ENCODE measurements at places on chromosomes 5 and 9. TPM values are rescaled to one million over a fixed set of nuclear protein-coding genes. Genes with fewer than 3 reads are reported as not detected.

Gene FAM151B
- total RNA-seq = 0.45 TPM

Gene SPINK6
- total RNA-seq = not detected

GRCh38 chr5:141512911-141513626, 24.2 kb downstream of the PCDHGC5 start:
- no peak for DNase-seq

GRCh38 chr5:175814691-175815090, 56.7 kb upstream of the CPLX2 start:
- DNase-seq = no peak

GRCh38 chr5:15604986-15605385, 105.0 kb downstream of the FBXL7 start:
- DNase-seq = no peak

Gene LHX6
- not detected for total RNA-seq

GRCh38 chr9:115456515-115456914, 338.6 kb upstream of the TNC start:
- no peak for DNase-seq

GRCh38 chr9:125509476-125509875, 197.5 kb downstream of the MAPKAP1 start:
- no peak for DNase-seq

GRCh38 chr5:142482207-142482606, 157.4 kb upstream of the SPRY4 start:
- DNase-seq = no peak

DNA sequence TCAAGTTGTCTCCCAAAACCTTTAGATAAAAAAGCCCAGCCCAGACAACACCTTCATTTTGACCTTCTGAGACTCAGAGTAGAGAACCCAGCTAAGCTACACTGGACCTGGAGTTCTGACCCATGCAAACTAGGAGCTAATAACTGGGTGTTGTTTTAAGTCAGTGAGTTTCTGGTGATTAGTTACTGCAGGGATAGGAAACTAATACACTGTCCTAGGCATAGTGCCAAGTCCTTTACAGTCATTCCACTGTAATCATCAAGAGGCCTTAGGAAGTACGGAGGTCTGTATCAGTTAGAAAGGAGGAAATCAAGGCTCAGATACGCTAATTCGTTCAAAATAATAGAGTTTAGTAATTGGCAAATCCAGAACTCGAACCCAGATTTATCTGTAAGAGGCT, 197.9 kb downstream of the KCTD16 start:
- no peak for DNase-seq

Gene GRIA1
- not detected for total RNA-seq

- no peak for DNase-seq
Observed at GRCh38 chr9:123816817-123817472, 113.0 kb downstream of the DENND1A start.

DNA sequence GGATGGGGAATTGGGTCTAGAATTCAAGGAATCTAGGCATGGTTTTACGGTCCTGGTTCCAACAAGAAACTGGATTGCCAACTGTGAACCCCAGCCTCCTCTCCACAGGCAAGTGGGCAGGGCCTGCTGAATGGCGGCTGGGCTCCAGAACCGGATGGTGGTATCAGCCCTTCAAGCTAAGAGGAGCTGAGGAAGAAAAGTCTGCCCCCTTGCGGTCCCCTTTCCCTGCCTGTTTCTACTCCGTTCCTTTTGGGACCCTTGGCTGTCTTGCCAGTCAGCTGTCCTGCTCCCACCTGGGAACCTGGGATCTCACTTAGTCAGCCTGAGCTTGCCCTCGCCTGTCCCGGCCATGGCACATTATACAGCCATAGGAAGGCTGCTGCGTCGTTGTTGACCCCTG, 234.4 kb upstream of the DAPK1 start:
- DNase-seq = no peak

- no peak for DNase-seq
Observed at GRCh38 chr9:88949425-88949824, 41.8 kb upstream of the S1PR3 start.

GRCh38 chr5:154460172-154460571, 14.4 kb downstream of the SAP30L start:
- no peak for DNase-seq

Gene IL31RA
- total RNA-seq = not detected

- DNase-seq = no peak
Observed at GRCh38 chr9:107142430-107142829, 140.6 kb upstream of the RAD23B start.

Gene TRPM3
- total RNA-seq = not detected

Gene SLC35D2
- total RNA-seq = 4.4 TPM

DNA sequence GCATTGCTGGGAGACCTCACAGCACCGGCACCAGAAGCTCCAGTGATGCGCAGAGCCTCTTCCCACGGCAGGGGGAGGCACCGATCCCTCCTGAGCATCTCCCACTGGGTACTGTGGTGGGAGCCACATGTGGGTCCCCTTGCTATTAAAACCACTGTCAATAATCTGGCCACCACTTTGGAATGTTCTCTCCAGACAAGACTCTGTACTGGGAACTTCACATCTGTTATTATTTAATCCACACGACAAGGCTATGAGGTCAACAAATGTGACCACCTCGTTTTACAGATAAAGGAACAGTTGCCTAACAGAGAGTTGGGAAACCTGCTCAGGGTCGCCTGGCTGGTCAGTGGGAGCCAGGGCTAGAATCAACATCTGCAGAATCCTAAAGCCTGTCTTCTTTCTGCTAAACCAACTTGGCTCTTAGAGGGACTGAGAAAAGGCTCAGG, 72.7 kb downstream of the EPB41L4B start:
- DNase-seq = no peak

- no peak for DNase-seq
Observed at GRCh38 chr5:71588533-71588885, 1.4 kb downstream of the MCCC2 start.

DNA sequence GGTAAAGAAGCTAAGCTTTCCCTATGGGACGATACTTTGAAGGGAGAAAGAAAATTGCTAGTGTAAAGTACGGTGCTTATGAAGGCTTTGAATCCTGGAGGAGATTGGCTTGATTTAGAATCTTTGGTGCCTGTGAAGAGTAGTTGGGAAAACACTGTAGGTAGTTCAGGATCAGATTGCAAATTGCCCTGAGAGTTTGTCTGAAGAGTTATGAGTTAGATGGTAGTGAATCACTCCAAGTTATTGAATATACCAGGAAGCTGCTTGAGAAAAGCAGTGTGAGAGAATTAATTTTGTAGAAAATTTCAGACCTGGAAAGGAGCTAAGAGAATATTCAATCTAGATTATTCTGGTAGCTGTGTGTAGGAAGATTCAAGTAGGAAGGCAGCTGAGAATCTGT, 11.5 kb downstream of the MAN2A1 start:
- no peak for DNase-seq

DNA sequence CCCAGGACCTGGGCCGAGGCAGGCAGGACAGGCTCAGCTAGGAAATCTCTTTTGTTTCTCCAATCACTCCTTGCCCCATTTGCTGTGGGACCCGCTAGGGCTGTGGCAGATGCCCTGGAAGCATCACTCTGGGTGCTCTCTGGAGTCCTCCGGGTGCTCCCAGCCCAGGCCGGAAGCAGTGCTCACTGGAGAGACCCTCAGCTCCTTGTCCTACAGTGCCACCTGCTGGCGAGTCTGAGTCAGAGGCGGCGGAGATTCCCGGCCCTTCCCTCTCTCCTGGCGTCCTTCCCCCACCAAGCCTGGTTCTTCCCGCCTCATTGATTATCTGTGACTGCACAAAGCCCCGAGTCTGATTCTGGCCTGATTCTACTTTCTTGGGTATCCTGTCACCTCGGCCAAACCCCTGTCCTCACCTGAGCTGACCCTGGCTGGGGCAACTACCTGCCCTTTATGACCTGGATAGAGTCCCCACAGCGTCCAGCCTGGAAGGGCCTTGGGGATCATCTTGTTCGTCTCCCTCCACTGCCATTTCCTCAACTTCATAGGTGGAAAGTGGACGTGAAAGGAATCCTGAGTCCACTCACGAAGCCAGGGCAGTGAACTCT, 7.3 kb upstream of the BARHL1 start:
- peak; percentile 19 for DNase-seq

GRCh38 chr9:103037508-103038477, 42.7 kb downstream of the CYLC2 start:
- DNase-seq = no peak

Gene MCC
- 1.2 TPM for total RNA-seq

Gene PGM5
- not detected for total RNA-seq

- DNase-seq = no peak
Observed at GRCh38 chr9:16996901-16997491, 126.5 kb upstream of the BNC2 start.
